ENCODE measurements at places on chromosomes 4 and X.

- no peak for DNase-seq
These were observed 42.5 kb upstream of the ANTXR2 start for GRCh38 chr4:80115368-80116181.

DNA sequence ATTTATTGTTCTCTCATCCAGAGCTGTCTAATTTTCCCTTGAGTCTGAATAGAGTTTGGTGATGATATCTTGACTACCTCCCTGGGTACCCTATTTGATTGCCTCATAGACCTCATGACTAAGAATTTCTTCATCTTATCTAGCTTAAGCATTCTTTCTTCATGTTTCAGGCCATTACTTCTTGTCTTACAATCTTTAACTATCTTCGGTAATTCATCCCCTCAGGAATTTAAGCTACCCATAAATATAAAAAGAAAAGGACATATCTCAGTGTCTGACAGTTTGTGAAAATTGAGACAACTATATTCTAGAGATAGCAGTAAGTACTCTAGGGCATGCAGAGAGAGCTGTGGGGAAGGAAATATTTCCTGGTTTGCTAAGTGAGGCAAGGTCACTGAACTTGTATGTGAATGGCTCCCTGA lies 466.1 kb upstream of the GRID2 start:
- DNase-seq: no peak

DNA sequence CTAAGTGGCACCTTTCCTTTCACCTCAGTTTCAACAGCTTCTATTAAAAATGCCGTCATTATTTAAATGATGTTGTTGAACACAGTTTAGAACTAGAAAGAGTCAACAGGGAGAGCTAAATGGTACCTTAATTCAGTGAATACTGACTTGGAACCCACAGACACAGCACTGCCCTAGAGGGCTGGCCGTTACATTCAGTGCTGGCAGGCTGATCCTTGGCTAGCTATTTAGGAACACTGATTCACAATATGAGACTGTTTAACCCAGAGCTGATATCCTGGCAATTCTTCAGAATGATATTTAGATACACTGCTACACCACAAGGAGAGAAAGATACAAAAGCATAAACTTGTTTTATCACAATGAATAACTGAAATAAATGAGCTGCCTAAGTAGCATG lies 12.7 kb upstream of the NAAA start:
- no peak for DNase-seq

DNA sequence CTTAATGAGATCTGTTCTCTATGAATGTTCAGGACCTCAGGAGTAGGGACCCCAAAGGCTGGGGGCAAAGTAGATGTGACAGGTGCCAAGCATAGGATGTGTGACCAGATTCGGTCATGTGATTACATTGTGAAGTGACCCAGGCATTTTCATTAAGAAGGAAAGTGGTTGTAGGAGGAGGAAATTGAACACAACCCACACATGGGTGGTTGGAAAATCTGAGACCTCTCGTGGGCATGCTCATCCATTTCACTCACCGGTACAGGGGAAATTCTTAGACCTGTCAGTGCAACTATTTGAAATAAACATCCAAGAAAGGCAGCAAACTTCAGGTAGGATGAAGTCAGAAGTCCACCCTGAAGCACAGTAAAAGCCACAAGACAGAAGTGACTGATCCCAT lies 43.5 kb upstream of the CD99 start:
- peak; percentile 11 for DNase-seq

DNA sequence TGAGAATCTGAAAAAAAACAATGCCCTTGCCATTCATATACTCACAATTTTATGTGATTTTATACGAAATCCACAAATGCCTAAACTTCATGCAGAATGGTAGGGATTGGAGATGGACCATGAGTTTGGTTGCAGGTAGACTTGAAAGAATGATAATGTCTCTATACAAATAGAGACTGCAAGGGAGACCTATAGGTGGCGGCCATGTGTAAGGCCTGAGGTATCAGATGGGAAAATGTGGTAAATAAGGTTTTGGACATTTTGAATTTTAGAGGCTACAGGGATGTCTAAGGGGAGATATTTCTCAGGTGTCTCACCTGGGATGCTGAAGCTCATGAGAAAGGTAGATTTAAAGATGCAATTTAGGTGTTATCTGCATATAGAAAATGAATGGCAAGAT lies 78.0 kb downstream of the GABRB1 start:
- DNase-seq: no peak

DNA sequence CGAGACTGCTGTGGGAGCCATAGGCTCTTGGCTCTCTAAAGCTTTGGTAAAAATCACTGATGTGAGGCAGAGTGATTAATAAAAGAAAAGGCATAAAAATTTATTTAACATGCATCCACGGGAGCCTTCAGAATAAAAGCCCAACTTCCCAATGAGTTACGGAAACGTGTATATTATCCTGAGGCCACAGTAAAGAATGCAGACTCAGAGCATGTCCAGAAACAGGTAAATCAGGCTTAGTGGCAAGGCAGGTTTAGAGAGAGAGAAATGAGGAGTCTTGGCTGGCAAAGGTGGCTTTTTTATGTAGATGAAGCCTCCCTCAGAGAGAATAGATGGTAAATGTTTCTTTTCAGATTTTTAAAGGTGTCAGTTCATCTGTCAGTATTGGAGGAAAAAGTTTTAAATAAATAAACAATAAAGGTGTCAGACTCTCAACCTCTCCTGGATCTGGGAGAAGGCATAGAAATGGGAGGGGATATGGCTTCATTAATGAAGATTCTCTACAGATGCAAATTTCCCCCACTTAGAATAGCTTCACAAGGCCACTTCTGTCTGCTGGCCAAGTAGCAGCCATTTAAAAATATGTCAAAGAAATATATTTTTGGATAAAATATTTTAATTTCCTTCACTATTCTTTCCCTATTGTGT lies 24.0 kb downstream of the C4orf51 start:
- no peak for DNase-seq

DNA sequence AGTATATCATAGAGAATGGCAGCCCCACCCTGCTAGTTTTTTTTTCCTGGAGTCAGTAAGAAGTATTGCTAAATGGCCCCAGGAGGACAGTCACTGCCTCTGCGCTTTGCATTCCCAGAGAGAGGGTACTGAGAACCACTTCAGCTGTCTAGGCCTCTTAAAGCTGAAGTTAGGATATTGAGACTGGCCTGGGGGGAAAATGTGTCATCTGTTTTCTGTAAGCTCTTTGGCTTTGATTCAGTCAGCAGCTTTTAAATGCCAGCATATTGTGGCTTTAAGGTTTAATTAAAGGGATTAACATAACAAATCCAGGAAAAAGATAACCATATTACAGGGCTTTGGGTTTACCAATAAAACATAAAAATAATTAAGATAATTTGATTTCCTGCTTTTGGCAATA lies 852.0 kb downstream of the PCDH18 start:
- no peak for DNase-seq

DNA sequence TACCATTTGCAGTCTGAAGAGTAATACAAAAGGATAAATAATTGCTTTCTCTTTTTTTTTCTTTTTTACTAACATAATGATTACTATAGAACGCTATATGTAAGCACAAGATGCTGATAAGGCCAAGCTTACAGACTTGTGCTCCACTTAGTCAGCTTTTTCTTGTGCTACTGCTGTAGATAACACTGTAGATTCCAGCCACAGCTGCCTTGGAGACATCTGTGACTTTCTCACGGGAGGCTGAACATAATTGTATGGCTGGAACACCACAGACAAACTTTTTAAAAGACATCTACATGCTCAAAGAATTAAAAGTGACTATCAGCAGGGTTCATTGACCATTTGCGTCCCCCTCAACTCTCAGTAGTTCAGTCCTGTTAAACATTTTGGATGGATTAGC lies 381.7 kb upstream of the AMOT start:
- no peak for DNase-seq

GRCh38 chrX:2508648-2509335 lies 8.0 kb upstream of the DHRSX start:
- no peak for DNase-seq

GRCh38 chr4:184262901-184263300 lies 45.2 kb upstream of the ENPP6 start:
- DNase-seq: peak; percentile 39

- DNase-seq: no peak
These were observed 76.7 kb upstream of the AP1S2 start for GRCh38 chrX:15931362-15931761.

DNA sequence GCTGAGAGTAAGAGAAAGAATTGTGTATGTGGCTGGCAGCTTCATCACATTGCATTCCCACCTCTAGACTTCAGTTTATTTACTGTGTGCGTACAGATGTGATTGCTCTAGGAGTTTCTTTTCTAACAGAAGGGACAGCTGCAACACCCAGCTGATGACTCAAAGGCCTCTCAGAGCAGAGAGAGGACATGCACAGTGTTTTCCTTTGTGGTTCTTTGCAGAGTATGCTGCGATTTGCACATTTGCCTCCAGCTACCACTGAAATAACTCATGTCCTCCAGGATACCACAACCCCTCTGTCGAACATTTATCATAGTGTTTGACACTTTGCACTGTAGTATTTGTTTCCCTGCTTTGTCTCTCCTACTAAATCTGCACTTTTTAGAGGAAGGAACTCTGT lies 294.1 kb downstream of the STIM2 start:
- peak; percentile 2 for DNase-seq

DNA sequence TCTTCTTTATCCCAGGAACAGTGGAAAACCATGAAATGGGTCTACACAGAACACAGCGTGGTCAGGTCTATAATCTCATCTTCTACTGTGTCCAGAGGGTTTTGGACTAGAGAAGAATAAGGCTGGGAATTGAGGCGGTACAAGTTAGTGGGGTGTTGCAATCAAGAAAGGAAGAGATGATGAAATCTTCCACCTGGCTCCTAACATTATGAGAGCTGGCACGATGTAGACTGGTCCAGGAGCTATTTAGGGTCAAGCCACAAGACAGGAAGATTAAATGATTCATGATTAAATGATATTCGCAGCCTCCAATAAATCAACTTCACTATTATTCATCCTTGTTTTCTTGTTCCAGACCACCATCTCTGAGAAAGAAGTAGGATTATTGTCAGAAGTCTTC lies 88.0 kb downstream of the ARSF start:
- DNase-seq: no peak
